ENCODE measurements at places on chromosomes 3 and 15.

GRCh38 chr15:61119556-61119955 is 109.5 kb downstream of the RORA start:
- no peak for DNase-seq

DNA sequence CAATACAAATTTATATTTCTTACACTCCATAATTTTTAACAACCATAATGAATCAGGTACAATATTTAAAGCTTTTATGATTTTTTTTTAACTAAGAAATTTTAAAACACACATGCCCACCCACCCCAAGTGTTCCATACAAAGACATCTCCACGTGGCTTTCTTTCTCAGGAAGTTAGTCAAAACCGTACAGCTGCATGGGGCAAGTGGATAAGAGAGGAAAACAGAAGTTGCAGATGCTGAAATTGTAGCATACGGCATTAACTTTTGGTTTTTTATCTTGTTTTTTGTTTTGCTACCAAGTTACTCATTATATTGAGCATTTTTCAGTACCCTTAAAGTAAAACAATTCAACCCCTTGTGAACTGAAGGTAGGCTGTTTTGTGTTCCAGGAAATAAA is 14.8 kb downstream of the GNB4 start:
- DNase-seq = no peak

GRCh38 chr15:55197362-55197705 is 593 bp upstream of the RSL24D1 start:
- no peak for DNase-seq

- peak; percentile 41 for DNase-seq
These were observed 37.8 kb upstream of the BCL6 start for GRCh38 chr3:187783098-187783497.

GRCh38 chr3:126438186-126438585 is 37.5 kb downstream of the ZXDC start:
- DNase-seq = no peak

- no peak for DNase-seq
These were observed 598.3 kb upstream of the BCHE start for GRCh38 chr3:166435469-166436057.

DNA sequence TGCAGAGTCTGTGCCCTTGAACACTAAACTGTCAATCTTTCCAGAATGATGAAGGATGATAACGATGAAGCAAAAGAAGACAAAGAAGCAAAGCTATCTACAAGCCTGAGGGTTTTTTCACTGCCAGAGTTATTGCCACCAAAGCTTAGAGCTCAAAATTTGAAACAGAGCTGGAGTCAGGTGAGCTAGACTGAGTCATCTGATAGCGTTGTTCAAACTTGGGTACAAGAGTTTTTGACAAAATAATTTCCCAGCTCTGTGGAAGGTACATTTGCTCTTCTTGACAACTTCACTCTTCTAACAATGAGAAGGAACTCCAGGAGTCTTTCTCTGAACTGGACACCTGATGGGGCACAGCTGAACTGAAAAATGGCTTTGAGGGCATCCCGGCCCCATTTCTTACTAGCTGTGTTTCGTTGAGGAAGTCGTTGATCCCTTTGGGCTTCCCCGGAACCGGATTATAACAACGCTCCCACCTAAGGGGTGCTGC is 715 bp downstream of the MCCC1 start:
- no peak for DNase-seq

- DNase-seq = no peak
These were observed 497.7 kb downstream of the OCA2 start for GRCh38 chr15:27601239-27601960.

- DNase-seq = no peak
These were observed 23.1 kb downstream of the CDCP1 start for GRCh38 chr3:45123030-45123429.

GRCh38 chr3:98846101-98846500 is 55.4 kb downstream of the DCBLD2 start:
- DNase-seq = no peak

GRCh38 chr15:83109532-83109931 is 2.1 kb downstream of the TM6SF1 start:
- DNase-seq = no peak

GRCh38 chr15:28942571-28942970 is 56.8 kb downstream of the APBA2 start:
- DNase-seq = no peak
